ENCODE measurements at places on chromosomes 3 and 15. TPM values are rescaled to one million over a fixed set of nuclear protein-coding genes. Genes with fewer than 3 reads are reported as not detected.

- no peaks in the 10 kb centered on the region for H3K27me3 ChIP-seq
- H3K4me3 ChIP-seq, result no peak overlapping the region
- no peak overlapping the region for H3K27ac ChIP-seq
- H3K36me3 ChIP-seq, result peaks cover 3% of the 10 kb centered on the region
- H3K4me1 ChIP-seq, result peaks cover 17% of the 10 kb centered on the region
Measured at GRCh38 chr3:153680526-153680925, 440.7 kb upstream of the ARHGEF26 start.

DNA sequence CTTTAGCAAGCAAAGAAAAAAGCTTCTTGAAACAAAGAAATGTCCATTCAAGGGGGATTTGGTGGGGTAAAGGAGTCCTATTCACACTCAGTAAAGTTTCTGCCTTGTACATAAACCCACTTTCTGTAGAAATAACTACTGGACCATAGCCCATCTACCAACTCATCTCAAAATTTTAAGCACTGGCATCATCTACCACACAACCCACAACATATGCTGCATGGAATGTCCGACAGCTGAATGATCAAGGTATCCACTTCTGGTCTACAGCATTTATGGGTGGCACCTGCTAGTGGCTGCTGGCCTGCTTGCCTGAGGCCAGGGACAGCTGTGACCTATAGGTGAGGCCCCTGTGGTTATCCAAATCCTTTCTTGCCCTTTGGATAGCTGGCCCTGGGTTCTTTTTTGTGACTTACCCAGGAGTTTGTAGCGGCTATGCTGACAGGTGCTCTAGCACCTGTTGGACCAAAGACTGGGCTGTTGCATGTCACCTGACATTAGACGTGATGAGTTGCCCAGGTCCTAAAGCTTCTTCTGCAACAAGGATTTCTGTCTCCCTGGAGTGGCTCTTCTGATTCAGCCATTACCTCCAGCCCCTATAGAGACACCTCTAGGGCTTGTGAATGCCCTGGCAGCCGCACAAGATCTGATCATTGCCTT is 19.2 kb upstream of the MEF2A start:
- no peaks in the 10 kb centered on the region for H3K27me3 ChIP-seq
- no peak overlapping the region for H3K4me3 ChIP-seq
- H3K36me3 ChIP-seq, result no peaks in the 10 kb centered on the region
- no peak for DNase-seq
- H3K27ac ChIP-seq, result no peak overlapping the region

- H3K27ac ChIP-seq, result no peak overlapping the region
- H3K4me1 ChIP-seq, result no peaks in the 10 kb centered on the region
- no peaks in the 10 kb centered on the region for H3K36me3 ChIP-seq
- H3K4me3 ChIP-seq, result no peak overlapping the region
- no peak for DNase-seq
- H3K27me3 ChIP-seq, result peaks cover 5% of the 10 kb centered on the region
Measured at GRCh38 chr3:169323578-169324451, 339.7 kb downstream of the MECOM start.

GRCh38 chr15:90062462-90062932 is 39.8 kb downstream of the IDH2 start:
- peaks cover 52% of the 10 kb centered on the region for H3K4me1 ChIP-seq
- H3K4me3 ChIP-seq, result no peak overlapping the region
- H3K27me3 ChIP-seq, result no peaks in the 10 kb centered on the region

DNA sequence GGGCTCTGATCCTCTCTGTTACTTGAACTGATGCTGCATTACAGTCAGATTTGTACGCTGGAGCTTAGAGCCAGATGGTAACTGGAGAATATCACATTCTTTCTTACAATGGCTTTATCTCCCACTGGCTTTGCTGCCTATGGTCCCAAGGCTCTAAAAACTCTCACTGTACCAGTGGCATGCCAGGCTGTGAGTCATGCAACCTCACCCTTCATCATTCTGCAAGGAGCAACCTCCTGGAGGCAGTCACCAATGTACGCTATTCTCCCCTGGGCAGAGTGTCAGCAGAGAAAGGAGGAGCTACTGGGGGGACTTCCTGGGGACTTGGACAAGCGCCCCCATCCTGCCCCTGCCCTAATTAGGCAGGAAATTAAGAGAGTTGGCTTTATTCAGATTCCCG is 97.9 kb upstream of the EIF1B start:
- H3K4me3 ChIP-seq, result no peak overlapping the region
- H3K27me3 ChIP-seq, result no peaks in the 10 kb centered on the region
- no peaks in the 10 kb centered on the region for H3K4me1 ChIP-seq
- no peak for DNase-seq
- no peaks in the 10 kb centered on the region for H3K36me3 ChIP-seq
- H3K27ac ChIP-seq, result no peak overlapping the region

MNS1 gene
- total RNA-seq, result 0.10 TPM

CILP gene
- 0.05 TPM for total RNA-seq

HYAL1 gene
- total RNA-seq, result 0.14 TPM
